Renal pelvis (tissue), 12 donors: ENCODE measurements at places on chromosomes 2 and 18.

DNA sequence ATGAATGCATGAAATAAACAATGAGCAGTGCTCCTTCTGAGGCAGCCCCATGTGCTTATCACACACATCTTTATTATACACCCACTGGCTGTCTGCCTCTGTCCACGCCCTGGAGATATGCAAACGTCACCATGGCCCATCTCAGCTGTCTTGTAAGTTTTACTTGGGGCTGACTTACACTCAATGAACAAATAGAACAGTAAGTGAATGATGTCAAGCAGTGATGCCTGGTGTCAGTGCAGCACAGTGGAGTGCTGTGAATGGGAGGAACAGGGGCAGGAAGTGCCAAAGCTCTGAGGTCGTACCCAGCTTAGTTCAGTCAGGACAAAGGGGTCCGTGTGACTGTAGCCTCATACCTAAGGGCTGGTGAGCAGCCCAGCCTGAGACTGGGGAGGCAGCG lies 659.5 kb upstream of the HS6ST1 start:
- DNase-seq: no peak

DNA sequence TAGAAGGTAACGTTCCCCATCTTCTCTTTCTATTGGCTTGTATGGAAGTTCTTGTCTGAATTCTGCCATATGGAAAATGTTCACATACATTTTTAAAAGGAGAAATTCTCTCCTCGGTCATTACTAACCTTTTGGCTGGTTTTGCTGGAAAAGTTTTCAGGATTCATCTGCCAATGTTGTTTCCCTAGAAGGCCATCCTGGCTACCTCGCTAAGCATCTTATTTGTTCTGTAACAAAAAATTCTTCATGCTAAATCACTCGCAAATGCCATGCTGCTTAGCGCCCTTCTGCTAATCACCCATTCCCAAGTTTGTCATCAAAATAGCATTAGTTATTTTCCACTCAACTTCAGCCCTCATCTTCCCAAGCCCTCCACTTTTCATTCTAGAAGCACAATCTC lies 262.0 kb downstream of the SLC8A1 start:
- no peak for DNase-seq

DNA sequence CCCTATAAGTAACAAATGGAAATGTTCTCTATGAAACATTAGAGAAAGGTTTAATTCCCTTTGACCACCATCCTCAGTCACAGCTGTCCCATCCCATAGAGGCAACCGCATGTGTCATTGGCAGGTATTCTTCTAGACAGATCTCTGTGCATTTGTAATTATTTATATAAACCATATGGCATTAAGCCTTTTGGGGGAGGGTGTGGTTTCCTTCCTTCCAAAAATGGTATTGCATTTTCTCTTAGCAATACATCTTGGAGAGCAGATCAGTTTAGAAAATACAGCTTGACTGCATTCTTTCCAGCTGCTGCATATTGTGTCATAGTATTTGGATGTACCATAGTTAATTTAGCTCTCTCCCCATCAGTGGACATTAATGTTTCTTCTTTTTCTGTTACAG lies 57.7 kb downstream of the LCLAT1 start:
- DNase-seq: no peak

- DNase-seq: no peak
These were observed 120.3 kb downstream of the INO80D start for GRCh38 chr2:205965707-205966106.

DNA sequence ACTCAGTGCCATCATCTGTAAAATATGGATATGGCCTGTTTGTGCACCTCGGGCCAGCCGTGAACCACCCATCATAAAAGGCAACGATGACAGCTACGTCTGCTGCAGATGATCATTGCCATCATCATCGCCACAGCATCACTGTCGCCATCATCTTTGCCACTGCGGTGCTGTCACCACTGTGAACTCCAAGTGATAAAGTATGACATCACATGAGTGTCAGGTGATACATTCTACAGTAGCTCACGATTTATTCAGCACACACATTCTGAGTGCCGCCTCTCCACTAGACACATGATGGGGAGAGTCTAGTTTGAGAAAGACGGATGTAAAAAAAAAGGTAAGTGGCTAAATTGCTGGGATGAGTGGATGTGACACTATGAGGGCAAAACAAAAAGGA lies 755.4 kb upstream of the RAB6C start:
- no peak for DNase-seq

GRCh38 chr18:22169889-22170420 lies 566 bp downstream of the GATA6 start:
- DNase-seq: no peak

- DNase-seq: peak; percentile 1
These were observed 789.7 kb upstream of the SLC39A10 start for GRCh38 chr2:194867328-194867727.

DNA sequence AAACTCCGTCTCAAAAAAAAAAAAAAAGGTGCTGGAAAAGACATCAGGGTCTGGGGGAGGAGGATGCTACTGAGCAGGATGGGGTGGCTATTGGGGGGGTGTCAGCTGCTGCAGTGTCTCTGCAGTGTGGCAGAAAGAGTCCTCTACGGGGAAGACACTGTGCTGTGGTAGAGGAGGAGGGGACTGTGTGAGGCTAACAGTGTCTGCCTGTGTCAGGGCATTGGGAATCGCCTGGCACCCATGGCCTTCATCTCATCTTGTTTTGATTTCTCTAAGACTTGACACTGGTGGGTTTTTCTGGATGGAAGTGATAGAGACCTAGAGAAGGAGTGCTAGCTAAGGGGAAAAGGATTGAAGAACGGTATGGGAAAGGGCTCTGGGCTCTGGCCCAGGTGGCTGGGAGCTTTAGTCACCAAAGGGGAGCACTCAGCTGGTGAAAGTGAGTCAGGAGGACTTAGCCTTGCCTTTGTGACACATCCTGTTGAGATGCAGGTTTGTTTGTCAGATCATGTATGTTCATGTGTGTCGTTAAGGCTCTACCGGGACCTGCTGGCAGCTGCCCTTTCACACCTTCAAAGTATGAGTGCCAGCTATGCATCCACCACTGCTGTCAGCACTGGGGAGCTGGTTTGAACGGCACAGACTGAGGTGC lies 58.0 kb downstream of the FARP2 start:
- no peak for DNase-seq

DNA sequence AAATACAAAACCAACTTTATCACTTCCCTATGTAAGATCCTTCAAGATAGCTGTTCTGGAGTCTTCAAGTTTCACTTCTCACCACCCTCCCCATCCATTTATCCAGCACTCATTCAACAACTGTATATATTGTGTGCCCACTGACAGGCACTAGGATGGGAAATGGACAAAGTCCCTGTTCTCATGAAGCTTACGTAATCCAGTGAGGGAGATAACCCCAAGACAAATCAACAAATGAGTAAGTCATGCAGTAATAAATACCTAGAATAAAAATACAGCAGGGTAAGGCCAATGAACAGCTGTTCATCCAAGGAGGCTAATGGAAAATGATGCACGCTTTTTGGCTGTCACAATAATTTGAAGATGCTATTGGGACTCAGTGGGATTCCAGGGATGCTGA lies 133.8 kb downstream of the MEMO1 start:
- no peak for DNase-seq

DNA sequence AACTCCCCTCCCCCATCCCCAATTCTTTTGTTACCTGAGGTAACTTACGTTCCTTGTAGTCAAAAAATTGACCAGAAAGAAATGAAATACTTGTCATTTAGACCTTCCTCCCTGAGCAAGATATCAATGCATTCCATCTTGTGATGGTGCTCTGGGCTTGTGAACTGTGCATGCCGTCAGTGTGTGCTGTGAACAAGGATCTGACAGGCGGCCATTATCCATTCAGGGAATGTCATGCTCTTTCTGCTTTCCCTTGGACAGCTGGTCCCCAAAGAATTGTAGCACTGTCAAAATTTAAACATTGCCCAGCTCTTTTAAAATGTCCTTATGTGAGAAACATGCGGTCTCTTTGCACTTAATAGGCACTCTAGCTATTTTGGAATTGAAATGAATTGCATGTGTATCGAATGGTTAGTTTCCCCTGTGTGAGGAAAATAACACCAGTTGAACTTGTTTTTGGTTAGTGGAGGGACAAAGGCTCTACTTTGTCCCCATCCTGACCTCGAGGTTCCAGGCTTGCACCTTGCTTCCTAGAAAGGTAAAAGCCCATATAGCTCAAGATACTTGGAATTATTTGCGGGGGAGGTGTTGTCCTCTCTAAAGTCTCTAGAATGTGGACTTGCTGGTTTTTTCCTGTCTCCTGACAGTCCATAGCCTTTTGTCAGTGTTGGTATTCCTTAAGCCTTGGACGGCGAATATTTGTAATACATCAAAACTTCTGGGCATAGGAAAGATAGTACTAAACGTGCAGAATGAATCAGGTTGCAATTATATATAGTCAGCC lies 350.9 kb downstream of the NUP35 start:
- no peak for DNase-seq

DNA sequence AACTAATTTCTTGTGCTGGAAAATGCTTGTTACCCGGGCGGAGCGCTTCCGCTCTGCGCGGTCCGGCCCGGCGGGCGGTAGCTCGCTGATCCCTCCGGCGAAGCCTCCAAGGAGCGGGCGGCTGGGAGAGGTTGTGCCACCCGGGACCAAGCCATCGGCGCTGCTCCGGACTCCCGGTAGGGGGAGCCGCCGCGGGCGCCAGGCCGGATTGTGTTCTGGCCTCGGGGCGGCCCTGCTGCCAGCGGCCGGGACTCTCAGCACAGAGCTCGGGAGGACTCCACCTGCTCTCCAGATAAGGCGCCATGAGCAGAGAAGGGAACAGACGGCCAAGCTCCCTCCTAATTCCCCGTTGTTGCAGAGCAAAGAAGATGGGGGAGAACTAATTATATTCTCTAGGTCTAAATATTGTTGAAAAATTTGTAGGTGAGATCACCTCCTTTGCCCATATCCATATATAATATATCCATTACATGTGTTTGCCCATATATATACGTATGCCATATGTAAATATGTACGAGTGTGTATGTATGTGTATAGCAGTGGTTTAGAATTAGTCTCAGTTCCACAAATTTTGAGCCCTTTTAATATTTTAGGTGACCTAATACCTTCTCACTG lies 13.8 kb upstream of the SATB2 start:
- DNase-seq: no peak

DNA sequence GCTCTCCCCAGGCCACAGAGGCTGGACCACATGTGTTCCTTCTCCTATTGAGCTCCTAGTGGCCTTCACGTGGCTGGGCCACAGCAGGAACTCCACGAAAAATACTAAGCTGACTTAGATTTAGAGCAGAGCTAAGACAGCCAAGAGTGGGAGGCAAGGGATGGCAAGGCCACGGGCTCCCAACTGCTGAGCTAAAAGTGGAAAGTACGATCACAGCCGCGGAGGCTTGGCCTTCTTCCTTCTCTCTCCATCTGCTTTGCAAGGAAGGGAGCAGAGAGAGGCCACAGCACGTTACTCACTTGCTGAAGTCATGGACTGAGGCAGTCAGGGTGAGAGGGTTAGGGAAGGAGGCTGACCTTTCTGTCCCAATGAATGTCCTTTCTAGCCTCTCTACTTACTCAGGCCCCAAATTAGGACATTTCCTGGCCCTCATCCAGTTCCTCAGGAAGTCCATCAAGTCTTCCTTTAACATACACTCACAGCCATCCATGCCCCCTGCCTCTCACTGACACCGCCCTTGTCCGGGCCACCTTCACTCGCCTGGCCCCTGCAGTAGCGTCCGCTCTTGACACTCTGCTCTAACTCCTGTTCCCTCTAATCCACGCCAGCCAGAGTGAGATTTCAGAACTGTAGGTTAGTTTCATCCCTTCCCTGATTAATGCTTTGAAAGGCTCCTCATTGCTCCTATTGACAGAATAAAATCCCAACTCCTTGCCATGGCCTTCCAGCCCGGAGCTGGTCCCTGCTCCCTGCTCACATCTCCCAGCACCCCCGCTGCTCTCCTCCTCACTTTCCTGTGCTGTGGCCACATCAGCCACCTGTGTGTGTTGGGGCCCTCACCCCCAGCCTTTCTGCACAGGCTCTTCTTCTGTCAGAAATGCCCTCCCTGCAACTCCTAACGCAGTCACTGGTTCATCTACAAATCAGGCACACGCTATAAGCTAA lies 204.2 kb downstream of the CYP26B1 start:
- no peak for DNase-seq

DNA sequence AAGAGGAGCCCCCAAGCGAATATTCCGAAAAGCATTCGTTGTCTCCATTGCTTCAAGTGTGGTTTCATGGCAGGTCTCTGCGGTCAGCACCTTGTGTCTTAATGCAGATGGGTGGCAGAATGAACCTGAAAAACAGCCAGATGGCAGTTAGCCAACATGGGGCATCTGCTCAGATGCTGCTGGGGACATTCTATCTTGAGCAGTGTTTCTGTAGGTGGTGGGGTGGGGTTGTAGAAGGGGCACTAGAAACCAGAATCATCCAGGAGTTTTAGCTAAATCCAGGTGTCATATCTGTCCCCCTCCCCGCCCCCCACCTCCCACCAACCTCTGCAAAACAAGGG lies 42.1 kb downstream of the ST6GAL2 start:
- no peak for DNase-seq

DNA sequence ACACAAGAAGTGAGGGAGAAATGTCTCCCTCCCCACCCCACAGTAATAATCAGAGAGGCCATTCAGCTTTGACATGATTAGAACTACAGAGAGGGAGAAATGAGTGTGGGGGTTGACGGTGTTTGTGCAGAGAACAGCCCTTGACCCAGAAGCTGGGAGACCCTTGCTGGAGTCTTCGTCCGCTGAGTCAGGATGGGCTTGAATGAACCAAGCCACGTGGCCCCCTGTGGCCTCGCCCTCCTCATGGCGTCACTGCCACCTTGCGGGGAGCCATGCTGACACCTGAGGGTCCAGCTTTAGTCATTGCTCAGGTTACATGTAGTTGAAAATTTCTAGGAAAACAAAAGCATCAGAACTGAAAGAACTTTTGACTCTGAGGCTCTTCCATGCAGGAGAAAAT lies 101.2 kb downstream of the DGKD start:
- no peak for DNase-seq
